Dermis microvascular lymphatic vessel endothelial cell (primary cell): ENCODE measurements at places on chromosomes 4 and X.

DNA sequence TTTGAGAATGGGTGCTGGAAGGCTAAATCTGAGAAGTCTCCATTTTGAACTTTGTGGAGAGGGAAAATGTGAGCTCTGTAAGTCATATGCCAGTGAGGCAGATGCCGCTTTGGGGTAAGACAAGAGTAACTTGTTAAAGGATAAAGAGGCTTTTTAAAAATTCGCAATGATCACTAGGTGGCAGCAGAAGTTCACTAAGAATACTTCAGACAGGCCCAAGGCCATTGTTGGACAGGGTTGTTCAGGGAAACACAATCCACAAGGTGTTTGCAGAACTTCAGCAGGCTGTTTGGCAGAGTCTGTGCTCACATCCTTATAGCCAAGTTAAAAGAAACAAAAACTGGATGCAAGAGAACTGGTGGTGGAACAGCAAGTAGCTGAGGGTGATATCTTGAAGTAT lies 13.7 kb upstream of the PIGA start:
- DNase-seq: peak; percentile 67

DNA sequence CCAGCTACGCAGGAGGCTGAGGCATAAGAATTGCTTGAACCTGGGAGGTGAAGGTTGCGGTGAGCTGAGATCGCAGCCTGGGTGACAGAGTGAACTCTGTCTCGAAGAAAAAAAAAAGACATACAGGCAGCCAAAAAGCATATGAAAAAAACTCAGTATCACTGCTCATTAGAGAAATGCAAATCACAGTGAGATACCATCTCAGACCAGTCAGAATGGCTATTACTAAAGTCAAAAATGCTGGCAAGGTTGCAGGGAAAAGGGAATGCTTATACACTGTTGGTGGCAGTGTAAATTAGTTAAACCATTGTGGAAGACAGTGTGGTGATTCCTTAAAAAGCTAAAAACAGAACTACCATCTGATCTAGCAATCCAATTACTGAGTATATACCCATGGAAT lies 123.1 kb downstream of the CHIC2 start:
- DNase-seq: no peak

GRCh38 chr4:18278244-18278643 lies 256.7 kb upstream of the LCORL start:
- DNase-seq: no peak

GRCh38 chr4:5385741-5386311 lies 322.5 kb downstream of the EVC2 start:
- DNase-seq: no peak

DNA sequence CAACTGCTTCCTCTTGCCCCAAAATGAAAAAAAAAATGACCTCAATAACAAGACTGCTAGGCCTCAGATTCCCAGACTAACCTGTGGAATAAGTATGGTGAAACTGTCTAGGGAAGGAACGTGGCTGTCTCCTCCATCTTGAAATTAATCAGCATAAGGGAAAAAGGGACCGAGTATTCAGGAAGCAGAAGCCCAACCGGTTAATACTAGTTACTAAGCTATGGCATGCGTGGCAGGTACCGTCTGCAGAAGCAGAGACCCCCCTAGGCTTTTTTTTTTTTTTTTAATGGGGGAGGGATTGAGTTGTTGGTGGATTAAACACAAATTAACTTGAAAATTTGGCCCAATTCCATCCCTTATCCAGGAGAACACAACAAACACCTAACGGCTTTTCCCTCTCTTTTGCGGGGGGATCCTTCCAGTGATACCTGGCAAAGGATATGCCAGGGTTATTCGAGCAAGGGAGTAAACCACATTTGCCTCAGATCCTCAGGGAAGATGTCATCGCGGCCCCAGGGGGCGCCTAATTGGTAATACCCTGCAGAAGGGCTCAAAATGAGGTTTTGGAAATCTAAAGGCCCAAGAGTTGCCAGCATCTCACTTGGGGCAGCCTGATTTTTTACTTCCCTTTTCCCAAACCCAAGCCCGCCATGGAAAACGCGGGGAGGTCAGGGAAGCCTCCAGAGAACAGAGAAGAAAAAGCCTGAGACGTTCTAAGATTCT lies 893 bp downstream of the RLIM start:
- peak; percentile 51 for DNase-seq

DNA sequence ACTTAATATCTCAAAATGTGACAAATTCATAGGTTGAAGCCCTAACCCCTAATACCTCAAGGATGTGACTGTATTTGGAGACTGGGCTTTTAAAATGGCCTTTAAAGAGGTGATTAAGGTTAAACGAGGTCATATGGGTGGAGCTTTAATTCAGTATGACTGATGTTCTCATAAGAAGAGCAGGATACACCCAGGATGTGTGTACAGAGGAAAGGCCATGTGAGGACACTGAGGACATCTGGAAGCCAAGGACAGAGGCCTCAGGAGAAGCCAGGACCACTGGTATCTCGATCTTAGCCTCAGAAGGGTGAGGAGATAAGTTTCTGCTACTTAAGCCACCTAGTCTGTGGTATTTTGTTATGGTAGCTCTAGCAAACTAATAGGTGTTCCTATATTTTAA lies 49.0 kb upstream of the SHISA3 start:
- DNase-seq: no peak

DNA sequence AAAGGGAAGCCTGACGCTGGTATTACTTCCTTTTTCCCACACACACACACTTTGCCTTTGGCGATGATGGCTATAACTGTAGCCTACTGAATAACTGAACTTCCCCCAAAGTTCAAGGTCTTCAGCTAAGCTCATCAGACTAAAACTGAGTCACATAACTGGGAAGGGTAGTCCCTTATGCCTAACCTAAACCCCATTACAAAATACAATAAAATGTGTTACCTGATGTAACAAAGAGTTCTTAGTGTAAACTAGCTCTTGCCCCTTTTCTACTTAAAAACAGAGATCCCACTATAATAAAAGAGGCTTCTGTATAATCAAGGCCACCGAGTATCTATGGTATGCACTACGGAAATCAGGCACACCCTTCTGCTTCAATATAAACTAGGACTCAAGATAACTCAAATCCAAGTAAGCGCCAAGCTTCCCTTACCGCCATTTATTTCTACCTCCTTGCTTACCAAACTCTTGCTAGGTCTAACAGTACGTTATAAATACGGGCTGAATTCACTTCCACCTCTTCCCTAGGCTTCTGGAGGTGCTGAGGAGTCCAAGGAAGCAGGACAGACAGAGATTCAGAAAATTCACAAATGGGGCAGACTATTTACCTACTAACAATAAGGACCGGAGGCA lies 2.4 kb downstream of the OTUD4 start:
- DNase-seq: peak; percentile 90

DNA sequence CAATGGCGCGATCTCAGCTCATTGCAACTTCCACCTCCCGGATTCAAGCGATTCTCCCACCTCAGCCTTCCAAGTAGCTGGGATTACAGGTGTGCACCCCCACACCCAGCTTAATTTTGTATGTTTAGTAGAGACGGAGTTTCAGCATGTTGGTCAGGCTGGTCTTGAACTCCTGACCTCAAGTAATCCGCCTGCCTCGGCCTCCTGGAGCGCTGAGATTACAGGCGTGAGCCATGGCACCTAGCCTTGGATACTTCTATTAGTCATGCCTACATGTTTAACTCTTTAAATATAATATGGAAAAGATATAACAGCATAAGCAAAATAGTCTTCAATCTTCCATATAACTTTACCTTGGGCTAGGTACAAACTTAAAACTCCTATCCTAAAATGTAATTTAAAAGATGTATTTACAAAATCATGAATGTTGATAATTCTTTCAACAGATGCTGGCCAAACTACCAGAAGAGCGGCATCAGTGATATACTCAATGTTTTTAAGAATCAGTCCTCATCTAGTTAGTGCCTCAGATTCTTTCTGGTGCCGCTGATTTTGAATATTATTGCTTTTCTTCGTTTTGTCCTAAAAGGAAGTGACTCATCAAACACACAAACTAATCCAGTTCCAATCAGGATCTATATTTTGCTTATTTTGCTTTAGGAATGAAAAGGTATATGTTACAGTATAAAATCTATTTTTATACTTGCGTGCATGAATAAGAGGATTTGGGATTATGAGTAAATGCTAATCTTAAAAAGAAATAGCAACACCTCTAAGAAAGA lies 23.7 kb downstream of the FAM241A start:
- DNase-seq: no peak

GRCh38 chr4:69744157-69744478 lies 16.3 kb downstream of the SULT1B1 start:
- no peak for DNase-seq

GRCh38 chr4:13922873-13923645 lies 295.5 kb upstream of the BOD1L1 start:
- DNase-seq: no peak

DNA sequence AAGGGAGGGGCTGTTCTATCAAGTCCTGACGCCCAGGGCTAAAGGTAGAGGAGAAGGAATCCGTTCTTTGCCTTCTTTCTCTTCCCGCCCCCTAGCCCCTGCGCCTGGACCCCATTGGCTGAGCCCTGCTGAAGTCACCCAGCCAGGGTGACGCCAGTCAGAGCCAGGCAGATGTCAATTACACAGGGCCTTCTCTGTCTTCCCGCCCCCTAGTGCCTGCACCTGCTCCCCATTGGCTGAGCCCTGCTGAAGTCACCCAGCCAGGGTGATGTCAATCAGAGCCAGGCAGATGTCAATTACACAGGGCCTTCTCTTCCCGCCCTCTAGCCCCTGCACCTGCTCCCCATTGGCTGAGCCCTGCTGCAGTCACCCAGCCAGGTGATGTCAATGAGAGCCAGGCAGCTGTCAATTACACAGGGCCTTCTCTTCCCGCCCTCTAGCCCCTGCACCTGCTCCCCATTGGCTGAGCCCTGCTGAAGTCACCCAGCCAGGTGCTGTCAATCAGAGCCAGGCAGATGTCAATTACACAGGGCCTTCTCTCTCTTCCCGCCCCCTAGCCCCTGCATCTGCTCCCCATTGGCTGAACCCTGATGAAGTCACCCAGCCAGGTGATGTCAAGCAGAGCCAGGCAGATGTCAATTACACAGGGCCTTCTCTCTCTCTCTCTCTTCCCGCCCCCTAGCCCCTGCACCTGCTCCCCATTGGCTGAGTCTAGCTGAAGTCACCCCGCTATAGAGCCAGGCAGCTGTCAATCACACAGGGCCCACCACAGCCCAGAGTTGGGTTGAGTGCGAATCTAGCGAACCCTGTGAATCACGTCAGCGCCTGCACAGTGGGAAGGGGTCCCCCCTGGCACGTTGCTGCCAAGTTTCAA lies 46.4 kb downstream of the ASMT start:
- no peak for DNase-seq

DNA sequence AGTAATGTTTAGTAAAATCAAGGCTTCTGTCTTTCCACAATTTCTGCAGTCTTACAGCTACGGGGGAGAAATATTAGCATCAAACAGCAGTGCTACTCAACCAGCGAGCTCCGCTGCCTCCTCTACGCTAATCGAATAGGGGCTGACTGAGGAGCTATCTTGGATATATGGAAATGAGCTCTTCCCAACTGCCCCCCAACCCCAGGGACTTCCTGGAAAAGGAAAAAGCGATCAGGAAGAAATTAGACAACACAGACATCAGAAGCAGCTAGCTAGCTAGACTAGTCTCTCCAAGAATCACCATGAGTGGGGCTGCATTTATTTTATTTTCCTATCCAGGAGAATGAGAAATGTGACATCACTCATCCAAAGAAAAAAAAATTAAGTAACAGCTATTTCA lies 7.6 kb downstream of the NKX6-1 start:
- DNase-seq: no peak

DNA sequence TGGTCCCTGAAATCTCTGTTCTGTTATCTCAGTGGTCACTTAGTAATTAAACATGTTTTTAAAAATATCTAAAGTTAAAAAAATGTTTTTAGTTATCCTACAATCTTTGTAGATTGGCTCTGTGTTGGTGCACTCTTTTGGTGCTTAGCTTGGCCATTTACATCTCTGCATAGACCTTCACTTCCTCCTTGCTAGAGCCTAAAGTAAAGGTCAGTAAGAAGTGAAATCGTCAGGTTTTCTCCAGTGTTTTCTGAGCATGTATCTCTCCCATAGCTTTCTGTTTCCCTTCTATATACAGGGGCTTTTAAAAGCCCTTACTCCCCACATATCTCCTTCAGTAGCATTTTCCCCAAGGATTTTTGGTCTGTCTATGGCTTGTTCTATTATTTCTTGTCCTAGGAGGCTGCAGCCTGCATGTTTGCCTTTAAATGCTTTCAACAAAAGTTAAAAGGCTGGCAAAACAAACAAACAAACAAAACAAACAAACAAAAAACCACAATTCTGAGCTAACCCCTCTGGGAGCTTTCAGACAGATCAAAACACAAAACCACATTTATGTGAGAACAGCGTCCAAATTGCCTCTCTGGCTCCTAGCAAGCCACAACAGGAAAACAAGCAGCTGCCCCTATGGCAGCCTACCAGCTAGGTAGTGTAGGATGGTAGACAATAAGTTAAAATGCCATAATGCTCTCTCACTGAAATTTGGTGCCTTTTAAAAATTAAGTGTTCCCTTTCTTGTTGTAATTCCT lies 27.3 kb upstream of the GPRASP2 start:
- DNase-seq: no peak

- DNase-seq: no peak
Observed at GRCh38 chrX:136999024-136999423, 34.8 kb downstream of the GPR101 start.

- DNase-seq: peak; percentile 89
Observed at GRCh38 chrX:1391707-1392375, at the start of gene SLC25A6. TSS of gene SLC25A6 (minus strand) at chrX:1392113. CDS start at chrX:1392009, 104 bp downstream.

- no peak for DNase-seq
Observed at GRCh38 chr4:98712607-98713006, 54.2 kb upstream of the TSPAN5 start.

GRCh38 chr4:26859762-26860156 lies 882 bp upstream of the STIM2 start:
- no peak for DNase-seq

DNA sequence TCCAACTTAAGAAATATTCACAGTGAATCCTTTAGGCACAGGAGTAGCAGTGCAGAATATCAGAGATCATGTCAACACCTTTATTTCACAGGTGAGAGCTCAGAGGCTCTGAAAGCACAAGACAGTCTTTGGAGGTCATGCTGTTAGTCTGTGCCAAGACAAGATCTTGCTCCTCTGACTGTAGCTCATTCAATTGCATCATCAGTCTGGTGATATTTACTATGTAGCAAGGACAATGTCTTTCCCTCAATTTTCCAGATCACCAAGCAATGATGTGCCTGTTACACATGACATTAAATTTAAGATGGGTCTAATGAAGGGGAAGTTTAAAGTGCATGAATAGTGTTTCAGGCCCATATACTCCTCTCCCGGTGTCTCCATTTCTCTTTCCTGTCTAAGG lies 277.5 kb downstream of the IL15 start:
- no peak for DNase-seq

- no peak for DNase-seq
Observed at GRCh38 chrX:154305541-154306205, 10.1 kb downstream of the TKTL1 start.

- DNase-seq: peak; percentile 32
Observed at GRCh38 chr4:40937140-40937725, 187.5 kb downstream of the NSUN7 start.

GRCh38 chr4:158016511-158016910 lies 156.3 kb downstream of the GASK1B start:
- DNase-seq: no peak

DNA sequence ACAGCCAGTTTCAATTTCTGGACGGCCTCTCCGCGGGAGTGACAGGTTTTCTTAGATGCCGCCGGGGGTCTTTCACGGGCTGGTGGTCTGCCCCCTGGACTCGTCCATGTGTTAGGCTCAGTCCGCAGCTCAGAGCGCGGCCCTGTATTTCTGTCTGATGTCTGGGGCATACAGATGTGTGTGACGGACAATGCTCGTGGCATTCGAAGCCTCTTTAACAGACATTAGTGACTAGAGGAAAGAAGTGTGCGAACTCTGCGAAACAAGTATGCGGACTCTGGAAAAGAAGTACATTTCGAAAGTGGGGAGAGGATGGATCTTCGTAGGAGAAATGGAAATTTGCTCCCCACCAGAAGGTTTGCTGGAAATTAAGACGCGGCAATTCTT lies 793 bp upstream of the DCUN1D4 start:
- peak; percentile 6 for DNase-seq
